ENCODE measurements at places on chromosomes 3 and 15.

DNA sequence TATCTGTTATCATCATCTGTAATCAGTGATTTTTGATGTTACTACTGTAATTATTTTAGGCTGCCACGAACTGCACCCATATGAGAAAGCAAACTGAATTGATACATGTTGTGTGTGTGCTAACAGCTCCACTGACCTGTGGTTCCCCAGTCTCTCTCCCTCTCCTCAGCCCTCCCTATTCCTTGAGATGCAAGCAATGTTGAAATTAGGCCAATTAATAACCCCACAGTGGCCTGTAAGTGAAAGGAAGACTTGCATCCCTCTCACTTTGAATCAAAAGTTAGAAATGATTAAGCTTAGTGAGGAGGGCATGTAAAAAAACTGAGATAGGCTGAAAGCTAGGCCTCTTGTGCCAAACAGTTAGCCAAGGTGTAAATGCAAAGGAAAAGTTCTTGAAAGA, 218.6 kb upstream of the LRRFIP2 start:
- no peak for DNase-seq

DNA sequence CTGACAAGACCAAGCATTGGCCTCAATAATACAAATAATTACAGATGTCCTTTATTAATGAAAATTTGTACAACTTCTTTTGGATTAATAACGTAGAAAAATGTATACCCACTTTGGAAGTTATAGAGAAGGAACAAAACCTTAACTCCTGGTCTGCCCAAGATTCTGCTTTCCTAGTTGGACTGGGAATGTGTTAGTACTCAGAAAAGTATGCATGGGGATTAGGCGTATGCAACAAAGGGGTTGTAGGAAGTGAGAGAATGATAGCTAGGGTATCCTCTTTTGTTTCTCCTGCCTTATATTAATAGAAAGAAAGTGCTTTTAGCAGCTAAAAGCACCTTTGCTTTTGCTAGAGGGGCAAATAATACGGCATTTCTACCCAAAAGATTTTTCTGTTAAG, 116.2 kb upstream of the LRRFIP2 start:
- DNase-seq: no peak

GRCh38 chr3:195133013-195133412, 137.9 kb downstream of the XXYLT1 start:
- DNase-seq: no peak

DNA sequence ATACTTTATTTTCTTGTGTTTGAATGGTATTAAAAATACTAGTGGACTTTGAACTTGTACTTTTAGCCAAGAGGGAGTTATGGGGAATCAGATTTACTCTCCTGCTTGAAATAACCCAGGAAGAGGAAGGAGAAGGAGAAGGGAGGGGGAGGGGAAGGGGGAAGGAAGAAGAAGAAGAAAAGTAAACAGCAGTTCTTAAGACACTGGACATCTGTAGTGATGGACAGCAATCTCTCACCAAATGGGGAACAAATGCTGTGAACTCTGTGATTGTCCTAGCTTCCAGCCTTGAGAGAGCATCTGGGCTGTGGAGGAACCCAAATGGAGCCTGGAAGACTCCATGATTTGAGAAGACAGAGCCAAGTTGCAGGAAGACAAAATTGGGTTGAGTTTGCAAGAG, 52.0 kb downstream of the VPS8 start:
- DNase-seq: no peak

GRCh38 chr3:140850210-140850955, 91.3 kb upstream of the SLC25A36 start:
- DNase-seq: no peak

GRCh38 chr3:31041161-31041978, 146.9 kb upstream of the GADL1 start:
- no peak for DNase-seq

GRCh38 chr3:174529298-174529697, 329.8 kb upstream of the NAALADL2 start:
- DNase-seq: no peak

DNA sequence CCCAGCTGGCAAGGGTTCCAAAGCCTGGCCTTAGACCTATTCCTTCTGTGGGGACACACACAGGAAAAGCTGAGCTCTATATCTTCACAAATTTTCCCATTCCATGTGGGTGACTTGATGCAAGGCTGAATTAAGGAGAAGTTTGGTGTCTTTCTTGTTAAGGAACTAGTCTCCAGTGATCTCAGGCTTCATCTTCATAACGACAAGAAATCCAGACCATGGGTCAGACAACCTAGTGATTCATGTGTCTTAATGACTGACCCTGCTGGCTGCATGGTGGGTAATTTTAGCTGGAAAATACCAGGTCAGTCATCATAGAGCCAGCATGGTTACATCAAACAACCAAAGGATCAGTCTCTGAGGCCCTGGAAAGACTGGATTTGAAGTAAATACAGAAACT, 112.7 kb upstream of the SLC4A7 start:
- no peak for DNase-seq

DNA sequence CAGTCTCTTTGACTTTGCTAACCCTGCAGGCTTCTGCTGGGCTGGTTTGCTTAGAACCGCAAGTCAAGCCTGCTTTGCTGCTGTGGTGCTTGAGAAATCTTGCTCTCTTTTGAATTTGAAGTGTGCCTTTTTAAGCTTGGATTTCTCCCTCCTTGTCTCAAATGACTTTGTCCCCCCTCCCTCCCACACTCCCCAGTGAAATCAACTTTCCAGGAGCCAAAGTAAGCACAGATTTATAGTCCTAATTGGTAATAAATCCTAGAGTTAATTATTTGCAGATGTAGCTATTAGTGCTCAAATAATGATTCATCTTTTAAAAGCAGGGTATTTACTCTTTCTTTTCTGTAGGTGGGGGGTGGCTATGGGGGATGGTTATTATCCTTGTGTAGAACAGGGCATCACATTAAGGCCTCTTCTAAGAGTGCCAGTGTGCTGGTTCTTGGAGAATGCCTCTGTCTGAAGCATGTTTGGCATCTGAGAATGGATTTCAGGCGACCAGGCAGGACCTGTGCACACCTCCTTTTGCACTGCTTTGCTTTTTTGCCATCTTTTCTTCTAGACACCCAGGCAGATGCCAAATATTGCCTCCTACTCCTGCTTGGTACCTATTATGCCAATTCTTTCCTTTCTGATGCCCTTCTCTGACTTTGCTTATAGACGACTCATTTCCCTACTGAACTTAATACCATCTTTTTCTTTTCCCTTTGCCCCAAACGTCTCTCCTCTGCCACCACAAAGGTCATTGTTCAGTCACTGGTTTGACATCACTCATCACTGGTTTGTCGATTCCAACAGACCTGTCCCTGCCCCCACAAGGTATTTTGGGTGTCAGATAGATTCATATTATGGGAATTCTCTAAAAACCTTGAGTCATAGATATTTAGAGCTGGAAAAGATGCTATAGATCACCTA, 50.7 kb downstream of the CLDN11 start:
- no peak for DNase-seq

DNA sequence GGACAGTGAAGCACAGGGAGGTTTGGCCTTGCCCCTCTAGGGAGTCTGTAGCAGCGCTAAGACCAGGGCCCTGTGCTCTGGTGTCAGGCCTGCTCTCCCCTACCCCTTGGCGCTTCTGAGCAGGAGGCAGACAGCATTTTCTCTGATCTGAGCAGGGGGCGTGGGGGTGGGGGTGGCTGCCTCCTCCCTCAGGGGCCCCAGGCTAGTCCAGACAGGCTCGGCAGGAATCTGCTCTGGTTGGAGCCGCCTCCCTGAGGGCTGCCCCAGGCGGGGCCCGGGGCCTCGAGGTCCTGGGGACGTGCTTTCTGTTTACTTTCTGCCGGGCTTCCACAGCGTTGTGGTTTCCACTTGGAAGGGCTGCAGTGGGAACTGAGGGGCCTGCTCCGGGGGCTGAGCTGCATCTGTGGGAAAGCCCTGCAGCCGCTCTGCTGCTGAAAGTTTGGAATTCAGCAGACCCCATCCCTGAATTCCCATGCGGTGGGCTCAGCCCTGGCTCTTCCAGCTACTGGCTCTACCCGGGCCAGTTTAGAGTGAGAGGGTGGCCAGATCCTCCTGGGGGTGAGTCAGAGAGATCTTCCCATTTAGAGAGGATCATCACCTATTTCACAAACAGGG, 105.4 kb downstream of the LINGO1 start:
- DNase-seq: no peak

GRCh38 chr3:141333836-141334626, 34.3 kb upstream of the ZBTB38 start:
- DNase-seq: no peak

GRCh38 chr3:110568246-110568645, 503.4 kb upstream of the NECTIN3 start:
- DNase-seq: no peak
